Stimulated activated CD4-positive, alpha-beta T cell treated with anti-CD3 and anti-CD28 coated beads, TNF-alpha, amount 100 ng/mL, for 48 hours (primary cell): ENCODE measurements at places on chromosomes 2 and 18.

DNA sequence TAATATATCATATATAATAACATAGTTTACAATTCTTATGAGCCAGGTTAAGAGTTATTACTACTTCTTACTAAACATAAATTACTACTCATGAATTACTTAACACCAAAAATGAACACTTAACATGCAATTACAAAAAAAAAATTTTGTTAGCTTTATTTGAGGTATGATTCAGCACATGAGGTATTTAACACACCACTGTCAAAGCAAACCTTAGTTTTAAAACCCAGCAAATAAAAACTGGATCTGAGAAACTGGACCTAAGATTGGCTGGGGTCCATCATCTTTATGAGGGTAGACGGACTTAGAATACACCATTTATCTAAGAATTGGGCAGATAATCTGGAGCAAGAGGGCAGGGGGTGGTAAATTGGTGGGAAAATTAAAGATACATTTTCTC, 81.8 kb upstream of the CREB1 start:
- no peak for DNase-seq

DNA sequence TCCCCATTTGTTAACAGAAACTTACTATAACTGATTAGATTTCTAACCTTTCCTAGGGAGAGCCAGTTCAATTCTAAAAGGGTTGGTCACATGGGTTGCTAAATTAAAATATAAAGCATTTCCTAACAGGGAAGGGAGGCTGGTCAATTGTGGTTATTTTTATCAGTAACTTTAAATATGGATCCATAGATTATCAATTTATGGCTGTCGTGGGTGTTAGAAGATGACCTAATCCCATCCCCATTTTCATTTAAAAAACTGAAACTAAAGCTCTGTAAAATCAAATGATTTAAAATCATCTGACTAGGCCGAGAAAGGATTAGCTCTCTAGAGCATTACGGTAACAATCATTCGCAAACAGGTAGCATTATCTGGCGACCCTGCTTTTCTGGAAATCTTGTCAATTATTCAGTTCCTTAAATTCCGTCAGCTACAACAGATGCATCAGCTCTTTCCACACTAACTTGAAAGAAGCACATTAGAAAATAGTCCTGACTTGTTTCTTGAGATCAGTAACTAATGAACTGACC, 953 bp upstream of the HNRNPA3 start:
- no peak for DNase-seq

GRCh38 chr18:61132031-61132430, 201.2 kb upstream of the CDH20 start:
- DNase-seq: no peak

DNA sequence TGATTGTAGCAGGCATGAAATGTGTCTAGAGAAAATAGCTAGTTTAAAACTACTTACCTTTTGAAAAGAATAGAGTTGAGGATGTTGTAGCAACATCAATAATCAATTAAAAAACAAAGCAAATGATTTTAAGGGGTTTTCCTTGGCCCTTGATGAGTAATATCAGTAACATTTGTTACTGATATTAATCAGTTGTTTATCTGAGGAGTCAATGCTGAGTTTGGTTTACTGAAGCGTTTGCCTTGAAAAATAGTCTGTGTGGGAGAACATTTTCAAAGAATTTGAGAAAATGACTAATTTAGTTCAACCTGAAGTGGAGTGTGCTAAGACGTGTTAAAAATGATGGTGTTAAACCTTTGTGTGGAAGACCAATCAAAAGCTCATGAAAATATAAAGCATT, 9.3 kb downstream of the PTH2R start:
- DNase-seq: no peak

- no peak for DNase-seq
Measured at GRCh38 chr2:197097578-197098366, 171.3 kb upstream of the PGAP1 start.

GRCh38 chr2:178295115-178295514, 100.8 kb downstream of the OSBPL6 start:
- DNase-seq: no peak

GRCh38 chr2:8509621-8510020, 172.2 kb upstream of the ID2 start:
- DNase-seq: no peak

DNA sequence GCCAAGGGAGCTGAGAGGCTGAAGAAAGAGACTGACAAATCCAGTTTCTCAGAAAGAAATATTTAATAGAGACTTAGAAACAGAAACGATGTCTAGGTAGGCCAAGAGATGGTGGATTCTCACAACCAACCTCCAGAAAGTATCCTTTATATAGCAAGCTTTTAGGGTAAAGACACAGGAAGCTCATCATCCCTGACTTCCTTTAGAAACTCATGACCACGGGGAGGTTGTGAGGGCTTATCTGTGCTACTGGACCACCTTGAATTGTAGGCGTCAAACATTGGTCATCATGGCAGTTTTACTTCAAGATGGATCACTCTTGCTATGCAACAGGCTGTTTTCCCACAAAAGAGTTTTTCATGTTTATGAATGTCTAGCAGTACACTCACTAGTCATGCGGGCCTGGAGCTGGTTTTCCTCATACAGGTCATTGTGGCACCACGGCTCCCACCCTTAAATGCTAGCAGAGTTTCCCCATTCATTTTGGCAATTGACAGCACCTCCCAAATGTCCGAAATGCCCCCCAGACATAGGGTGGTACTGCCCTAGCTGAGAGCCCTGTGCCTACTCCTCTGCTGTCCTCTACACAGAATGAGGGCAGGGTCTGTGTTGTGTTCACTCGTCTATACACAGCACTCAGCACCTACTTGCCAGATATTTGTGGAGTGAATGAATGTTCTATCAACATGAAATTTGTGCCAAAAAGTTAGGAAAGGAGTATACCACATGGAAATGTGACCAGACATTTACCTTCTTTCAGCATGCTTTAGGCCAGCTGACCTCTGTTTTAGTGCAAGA, 89.0 kb downstream of the TMEM247 start:
- DNase-seq: no peak

GRCh38 chr2:204507636-204508035, 37.6 kb upstream of the PARD3B start:
- DNase-seq: no peak

DNA sequence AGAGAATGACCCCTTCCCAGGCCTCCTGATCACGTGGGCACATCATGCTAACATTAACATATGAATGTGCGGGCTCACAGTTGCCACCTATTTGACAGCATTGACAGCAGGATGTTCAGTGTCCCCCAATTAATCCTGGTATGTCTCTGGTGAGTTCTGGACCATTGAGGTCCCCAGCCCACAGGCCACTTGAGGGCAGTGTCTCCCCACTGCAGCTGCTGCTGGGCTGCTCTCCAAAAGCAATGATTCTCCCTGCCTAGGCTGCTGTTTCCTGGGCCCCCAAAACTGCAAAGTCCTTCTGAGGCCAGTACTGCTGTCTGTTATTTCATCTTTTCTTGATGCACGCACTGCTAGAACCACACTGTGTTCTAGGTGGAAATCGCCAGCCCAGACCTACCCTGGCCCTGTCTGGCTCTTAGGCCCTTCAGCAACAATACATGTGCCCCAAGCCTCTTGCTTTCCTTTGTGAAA, 52.7 kb upstream of the MAPK4 start:
- DNase-seq: no peak

DNA sequence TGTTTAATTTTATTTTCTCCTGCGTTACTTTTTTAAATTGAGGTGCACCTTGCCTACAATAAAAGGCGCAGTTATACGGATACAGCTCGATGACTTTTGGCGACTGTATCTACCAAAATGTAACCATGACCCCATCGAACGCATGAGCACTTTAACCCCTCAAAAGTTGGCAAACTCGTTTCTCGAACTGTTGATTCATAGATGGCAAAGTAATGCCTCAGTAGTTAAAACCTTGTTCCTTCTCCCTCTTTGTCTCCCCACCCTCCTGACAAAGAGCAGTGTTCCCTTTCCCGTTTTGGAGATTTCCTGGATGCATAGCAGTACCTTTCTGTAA, 577 bp downstream of the MOGAT1 start:
- DNase-seq: no peak

- no peak for DNase-seq
Measured at GRCh38 chr2:235727174-235727573, 233.3 kb downstream of the AGAP1 start.

DNA sequence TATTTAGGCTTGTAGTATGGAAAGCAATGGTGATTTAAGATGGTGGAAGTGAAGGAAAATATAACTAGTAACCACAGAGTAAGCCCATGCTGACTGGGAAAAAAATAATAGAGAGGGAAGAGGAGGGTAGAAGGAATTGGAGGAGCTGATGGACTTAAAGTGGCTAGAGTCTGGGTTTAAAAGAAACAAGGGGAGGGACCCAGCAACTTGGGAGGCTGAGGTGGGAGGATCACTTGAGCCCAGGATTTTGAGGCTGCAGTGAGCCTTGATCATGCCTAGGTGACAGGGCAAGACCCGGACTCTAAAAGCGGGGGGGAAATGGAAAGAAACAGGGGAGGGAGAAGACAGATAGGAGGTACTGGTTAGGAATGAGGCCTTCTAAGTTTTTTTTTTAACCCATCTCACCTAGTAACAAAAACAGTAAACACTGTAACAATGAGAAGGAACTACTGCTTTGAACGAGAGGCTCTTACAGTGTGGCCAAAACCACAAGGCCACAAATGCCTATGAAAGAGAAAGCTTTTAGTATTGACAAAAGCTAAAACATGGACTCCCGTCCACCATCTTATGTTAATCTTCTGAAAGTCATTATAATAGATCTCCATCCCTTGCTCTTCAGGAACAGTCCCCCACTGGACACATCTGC, 26.6 kb downstream of the METTL8 start:
- no peak for DNase-seq

GRCh38 chr2:54528311-54528955, 72.3 kb downstream of the SPTBN1 start:
- no peak for DNase-seq

- DNase-seq: no peak
Measured at GRCh38 chr2:10935953-10936942, 24.5 kb downstream of the KCNF1 start.
